ENCODE measurements at places on chromosomes 2 and 18.

- no peak for DNase-seq
These were observed 50.1 kb upstream of the WDR75 start for GRCh38 chr2:189391201-189391600.

- DNase-seq = no peak
These were observed 232.7 kb downstream of the SLC8A1 start for GRCh38 chr2:40219141-40219540.

DNA sequence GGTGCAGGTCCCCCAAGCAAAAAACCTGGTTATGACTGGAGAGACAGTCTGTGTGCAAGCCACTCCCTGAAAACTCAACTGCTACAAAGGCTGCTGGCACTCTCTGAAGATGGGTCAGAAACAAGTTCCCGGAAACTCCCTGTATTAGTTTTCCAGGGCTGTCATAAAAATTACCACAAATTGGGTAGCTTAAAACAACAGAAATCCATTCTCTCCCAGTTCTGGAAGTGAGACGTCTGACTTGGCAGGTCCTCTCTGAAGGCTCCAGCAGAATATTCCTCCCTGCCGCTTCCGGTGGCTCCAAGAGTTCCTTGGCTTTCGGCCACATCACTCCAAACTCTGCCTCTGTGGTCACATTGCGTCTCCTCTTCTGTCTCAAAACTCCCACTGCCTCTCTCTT lies 30.1 kb upstream of the SERPINE2 start:
- peak; percentile 59 for DNase-seq

- DNase-seq = no peak
These were observed 48.1 kb upstream of the RAPH1 start for GRCh38 chr2:203583084-203583695.

GRCh38 chr2:68244456-68244855 lies 7.9 kb downstream of the PPP3R1 start:
- no peak for DNase-seq

DNA sequence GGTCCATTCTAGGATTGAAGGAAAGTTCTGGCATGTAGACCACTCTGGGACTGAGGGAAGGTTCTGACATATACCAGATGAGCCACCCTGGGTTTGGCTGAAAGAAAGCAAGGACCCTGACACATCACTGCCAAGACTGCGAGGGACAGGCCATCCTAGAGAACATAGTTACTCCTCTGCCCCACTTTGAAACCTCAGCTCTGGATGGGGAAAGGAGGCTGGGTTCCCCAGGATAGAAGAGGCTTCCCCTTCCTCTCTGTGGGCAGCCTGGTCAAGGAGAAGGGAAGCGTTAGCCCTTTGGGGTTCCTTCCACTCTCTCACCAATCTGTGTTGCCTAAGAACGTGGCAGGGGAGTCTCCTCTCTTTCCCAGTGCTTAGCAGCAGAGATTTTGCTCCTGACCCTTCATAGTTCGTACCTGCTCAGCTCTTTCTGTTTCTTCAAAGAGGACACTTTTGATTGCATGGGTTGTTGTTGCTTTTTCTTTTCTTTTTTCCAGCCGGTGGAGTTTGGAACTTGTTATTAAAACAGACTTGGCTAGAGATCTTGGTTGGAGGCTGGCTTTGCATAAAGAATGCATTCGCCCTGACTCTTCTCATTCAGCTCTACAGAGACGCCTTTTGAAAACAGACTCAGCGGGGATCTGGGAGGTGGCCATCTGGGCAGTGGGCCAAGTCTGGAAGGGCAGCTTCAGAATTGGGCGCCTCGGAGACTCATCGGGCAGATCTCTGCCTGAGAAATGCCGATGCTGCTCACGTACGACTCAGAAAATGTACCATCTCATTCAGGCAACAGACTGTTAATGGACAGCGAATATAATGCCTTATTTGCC lies 166.1 kb downstream of the CLIP4 start:
- no peak for DNase-seq

GRCh38 chr2:145815933-145816332 lies 1296.0 kb upstream of the ZEB2 start:
- DNase-seq = no peak

DNA sequence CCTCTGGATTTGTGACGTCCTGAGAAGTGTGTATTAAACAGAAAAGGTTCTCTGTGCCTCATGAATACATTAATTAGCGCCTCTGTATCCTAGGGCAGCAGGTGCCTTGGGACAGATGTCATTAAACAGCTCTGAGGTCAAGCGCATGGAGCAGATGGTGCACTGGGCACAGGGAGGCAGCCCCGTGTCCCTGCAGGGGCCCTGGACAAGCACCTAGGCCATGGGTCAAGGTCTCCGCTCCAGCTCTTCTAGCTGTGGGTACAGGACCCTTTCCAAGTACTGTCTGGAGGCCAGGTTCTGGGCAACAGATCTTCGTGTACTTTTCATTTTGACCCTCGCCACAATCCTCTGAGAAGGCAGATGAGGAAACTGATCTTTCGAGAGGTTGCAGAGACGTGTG lies 126.4 kb downstream of the KCTD1 start:
- DNase-seq = no peak

- peak; percentile 12 for DNase-seq
These were observed 52.0 kb downstream of the PHLPP1 start for GRCh38 chr18:62767321-62767720.

DNA sequence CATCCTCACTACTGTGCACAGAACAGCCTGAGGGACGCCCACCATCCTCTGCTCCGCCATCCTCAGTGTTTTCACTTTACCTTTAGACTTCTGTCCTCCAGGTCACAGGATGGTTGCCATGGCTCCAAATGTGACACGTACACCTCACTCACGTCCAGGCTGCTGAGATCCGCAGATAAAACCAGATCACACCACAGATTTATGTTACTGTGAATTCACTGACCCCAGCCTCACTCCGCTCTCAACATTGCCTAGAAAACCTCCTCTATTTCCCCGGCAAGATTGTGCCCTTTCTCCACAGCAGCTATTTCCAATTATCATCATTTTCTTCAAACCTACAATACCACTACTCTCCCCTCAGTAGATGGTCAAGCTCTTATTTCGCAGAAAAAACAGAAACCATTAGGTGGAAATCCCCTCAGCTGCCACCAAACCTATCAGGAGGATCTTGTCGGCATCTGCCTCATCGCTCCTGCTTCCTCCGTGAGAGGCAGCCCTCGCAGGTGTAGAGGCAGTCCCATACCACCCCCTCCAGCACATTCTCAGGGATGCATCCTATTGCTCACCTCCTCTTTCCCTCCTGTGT lies 49.8 kb upstream of the SLC1A4 start:
- no peak for DNase-seq

DNA sequence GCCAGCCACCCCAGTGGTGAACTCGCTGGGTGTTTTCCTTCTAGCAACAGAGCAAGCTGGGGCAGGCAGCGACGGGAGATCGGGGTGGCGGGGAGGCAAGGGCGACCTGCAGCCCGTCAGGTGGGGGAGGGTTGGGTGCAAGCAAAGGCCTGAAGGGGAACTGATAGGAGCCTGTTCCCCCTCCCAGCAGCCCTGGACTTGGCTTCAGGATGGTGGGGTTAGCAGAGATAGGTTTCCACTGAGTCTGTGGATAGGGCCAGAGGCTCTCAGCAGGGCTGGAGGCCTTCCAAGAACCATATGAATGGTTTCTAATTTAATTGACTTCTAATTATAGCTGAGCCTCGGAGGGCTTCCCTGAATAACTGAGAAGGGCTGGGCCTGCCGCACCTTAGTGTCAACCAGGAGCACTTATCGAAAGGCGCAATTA lies 55.3 kb downstream of the EDAR start:
- no peak for DNase-seq

DNA sequence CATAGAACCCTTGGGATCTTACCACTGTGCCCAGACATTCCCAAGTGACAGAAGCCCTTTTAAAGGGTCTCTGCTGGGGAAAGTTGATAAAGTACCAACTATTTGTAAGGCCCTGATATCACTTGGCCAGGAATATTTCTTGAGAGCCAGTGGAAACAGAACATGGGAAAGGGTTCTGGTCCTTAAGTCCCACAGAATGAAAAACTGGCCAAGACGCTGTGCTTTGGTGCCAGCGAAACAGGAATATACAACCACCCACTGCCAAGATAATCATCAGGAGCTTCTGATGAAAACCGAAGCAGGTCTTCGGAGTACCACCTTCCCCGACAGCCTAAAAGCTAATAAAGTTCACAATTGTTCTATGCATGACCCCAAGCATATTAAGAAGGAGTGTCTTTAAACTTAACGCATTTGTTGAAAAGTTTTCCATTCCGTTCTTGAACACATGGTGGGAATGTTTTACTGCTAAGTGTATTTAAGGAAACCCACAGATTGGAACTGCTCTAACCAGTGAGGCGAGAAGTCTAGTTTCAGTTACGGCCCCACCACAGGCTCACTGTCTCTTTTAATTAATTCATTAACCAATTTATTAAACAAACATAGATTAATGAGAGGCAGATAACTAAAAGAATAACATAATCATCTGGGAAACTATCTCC lies 152.6 kb downstream of the ANKRD44 start:
- no peak for DNase-seq

DNA sequence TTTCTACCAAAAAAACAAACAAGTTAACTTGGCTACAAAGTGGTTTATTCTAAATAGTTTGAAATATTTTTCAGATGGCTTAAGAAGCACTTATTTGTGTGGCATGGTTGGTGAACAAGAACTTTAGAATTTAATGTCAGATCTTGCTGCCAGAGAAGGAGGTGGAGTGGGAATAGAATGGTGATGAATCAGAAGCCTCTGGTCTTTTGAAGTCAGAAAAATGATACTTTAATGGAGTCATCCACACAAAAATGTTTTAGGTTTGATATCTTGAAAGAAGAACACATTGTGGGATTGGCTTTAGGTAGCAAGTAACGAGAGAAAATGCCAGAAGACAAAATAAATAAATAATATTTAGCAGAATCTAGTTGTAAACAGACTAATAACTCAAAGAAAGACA lies 243.1 kb upstream of the FANCL start:
- peak; percentile 56 for DNase-seq

DNA sequence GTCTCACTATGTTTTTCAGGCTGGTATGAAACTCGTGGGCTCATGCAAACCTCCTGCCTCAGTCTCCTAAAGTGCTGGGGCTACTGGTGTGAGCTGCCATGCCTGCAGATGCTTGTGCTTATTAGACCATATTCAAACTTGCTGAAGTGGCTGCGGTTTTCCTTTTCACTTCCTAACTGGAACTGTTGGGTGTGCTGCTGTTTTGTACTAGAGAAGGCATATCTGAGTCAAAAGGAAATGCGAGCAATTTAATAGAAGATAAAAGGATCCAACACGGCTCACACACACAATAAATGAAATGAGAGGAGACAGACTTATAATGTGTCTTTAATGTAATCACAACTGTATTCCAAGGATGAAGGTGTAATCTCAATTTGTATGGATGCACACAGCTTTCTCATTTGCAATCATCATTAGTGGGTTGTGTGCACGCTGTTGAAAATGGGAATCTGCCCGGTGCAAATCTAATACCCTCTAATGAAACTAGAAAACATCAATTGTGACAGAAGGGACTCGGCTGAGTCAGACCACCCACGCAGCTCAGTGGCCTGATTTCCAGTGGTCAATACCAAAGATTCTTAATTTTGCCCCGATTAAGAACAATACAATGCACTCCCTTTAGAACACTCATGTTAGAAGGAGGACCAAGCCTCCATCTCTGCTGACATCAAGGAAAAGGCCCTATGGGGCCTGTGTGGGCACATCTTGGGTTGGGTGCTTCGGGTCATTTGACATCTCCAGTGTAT lies 532.7 kb downstream of the TDRD15 start:
- DNase-seq = no peak

DNA sequence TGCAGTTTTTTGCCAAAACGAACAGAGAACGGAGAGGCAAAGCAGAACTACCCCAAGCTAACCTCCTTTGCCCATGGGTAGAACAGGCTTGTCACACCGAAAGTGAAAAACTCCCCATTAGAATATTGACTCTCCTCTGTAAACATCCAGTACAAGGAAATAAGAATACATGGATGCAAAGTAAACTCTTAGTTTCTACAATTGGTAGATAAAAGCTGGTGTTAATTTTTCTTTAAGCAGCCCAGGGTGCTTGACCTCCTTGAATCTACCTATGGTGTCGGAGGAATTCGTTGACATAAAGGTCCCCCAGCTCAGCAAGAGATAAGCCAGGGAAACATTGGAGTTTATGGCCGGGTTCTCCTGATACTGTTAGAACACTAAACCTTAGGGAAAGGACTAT lies 48.4 kb upstream of the DSG1 start:
- DNase-seq = no peak

DNA sequence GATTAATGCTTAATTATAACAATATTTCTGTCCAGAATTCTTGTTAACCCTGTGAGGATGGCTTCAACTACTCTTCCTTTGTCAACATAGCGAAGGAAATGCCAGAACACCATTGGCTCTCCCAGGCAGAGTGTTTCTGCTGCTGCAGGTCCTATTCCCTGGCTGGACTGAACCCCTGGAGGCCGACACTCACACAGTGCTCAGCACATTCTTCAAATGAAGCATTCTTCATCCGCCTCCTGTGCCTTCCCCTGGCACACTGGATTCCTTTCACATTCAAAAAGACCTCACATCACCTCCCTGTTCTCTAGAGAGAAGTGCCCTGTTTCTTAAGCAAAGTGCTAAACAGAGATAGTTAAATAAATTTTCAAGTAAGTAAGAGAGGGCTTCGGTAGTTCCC lies 187.3 kb upstream of the MSH6 start:
- DNase-seq = no peak
